ENCODE measurements at places on chromosomes 3 and 15.

DNA sequence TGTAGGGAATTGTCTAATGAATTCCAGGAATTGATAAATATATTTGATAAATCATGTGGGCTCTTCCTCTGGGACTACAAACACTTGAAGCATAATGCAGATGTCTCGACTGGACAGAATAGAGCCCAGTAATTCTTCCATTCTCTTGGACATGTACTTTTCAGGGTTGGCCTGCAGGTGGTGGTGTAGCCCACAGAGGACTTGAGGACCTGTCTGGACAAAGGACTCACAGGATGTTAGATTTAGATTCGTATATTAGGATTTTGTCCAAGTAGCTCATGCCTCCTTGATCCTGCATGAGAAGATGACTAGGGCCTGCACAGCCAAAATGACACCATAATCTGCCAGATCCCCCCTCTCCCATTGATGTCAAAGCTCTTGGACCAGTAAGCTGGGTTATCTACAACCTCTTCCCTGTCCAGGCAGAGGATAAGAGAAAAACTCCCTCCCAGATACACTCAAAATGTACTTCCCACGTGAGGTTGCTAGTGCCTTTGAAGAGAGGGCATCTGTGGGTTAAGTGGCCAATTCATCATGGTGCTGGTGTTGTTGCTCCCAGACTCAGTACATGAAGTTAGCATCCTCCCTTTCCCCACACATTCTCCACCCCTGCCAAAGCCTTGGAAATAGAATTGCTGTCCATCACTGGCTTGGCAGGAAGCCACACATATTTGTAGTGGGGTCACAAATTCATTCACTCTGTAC is 88.6 kb upstream of the ZNF280D start:
- DNase-seq, result no peak

- peak; percentile 25 for DNase-seq
These were observed 34.0 kb downstream of the SENP7 start for GRCh38 chr3:101478980-101479379.

DNA sequence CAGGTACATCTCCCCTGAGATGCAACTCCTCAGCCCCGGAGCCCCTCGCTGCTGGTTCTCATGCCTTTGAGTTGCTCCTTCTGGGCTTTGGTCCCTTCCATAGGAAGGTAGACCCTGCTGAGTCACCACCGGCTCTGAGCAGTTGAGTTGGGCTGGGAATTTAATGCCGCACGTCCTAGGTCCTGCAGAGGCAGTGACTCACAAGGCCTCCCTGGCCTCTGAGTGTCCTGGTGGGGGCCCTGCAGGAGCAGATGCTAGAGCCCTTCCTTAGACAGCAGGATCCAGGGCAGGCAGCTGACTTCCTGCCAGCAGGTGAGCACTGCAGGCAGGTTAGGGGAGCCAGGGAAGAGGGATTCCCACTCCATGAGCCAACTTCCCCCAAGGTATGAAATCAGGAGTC is 5.5 kb upstream of the NTRK3 start:
- DNase-seq, result no peak

- DNase-seq, result no peak
These were observed 56.8 kb upstream of the SPATA12 start for GRCh38 chr3:57003676-57004075.

DNA sequence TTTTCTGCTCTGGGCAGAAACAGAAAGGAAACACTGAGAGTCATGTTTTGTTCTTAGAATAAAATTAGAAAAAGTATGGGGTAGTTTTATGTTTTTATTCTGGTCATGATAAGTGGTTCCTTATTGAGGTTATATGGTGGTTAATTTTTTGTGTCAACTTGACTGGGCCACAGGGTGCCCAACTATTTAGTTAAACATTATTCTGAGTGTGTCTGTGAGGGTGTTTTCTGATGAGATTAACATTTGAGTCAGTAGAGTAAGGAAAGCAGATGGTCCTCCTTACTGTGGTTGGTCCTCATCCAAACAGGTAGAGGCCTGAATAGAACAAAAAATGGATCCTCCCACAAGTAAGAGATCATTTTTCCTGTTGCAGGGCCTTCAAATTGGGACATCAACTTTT is 98.9 kb downstream of the C3orf38 start:
- DNase-seq, result no peak

GRCh38 chr15:49808341-49808740 is 187.5 kb downstream of the DTWD1 start:
- no peak for DNase-seq

Measured in hematopoietic multipotent progenitor cell (in vitro differentiated cells).